ENCODE measurements at places on chromosomes 6 and 20.

GRCh38 chr6:170033666-170034065 lies 257.2 kb downstream of the DLL1 start:
- DNase-seq = no peak

- no peak for DNase-seq
These were observed 107.3 kb downstream of the OR2B2 start for GRCh38 chr6:27804851-27805250.

DNA sequence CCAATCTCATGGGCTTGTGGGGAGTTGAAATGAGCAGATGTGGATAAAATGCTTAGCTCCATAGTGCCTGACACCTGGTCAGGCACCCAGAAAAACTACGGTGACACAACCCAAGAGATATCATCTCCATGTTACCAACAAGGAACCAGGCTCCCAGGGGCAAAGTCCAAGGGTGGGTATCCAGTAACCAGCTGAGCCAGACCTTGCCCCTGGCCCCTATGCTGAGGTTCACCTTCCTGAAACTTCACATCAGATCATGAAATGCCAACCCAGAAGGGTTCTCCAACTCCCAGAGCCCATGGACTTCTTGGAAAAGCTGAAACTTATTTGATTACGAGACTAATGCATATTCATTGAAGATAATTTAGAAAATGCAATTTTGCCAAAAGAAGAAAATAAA lies 141.8 kb upstream of the KCNG1 start:
- DNase-seq = no peak

DNA sequence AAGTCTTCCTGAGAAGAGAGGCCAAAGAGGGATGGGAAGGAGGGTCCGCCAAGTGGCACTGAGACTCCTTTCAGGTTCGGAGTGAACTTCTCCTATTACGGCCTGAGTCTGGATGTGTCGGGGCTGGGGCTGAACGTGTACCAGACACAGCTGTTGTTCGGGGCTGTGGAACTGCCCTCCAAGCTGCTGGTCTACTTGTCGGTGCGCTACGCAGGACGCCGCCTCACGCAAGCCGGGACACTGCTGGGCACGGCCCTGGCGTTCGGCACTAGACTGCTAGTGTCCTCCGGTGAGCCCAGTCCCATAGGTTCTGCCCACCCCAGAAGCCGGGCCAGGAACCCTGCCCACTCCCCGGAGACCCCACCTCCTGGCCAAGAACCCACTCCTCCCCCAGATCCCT lies 4.1 kb downstream of the SLC22A7 start:
- DNase-seq = no peak

DNA sequence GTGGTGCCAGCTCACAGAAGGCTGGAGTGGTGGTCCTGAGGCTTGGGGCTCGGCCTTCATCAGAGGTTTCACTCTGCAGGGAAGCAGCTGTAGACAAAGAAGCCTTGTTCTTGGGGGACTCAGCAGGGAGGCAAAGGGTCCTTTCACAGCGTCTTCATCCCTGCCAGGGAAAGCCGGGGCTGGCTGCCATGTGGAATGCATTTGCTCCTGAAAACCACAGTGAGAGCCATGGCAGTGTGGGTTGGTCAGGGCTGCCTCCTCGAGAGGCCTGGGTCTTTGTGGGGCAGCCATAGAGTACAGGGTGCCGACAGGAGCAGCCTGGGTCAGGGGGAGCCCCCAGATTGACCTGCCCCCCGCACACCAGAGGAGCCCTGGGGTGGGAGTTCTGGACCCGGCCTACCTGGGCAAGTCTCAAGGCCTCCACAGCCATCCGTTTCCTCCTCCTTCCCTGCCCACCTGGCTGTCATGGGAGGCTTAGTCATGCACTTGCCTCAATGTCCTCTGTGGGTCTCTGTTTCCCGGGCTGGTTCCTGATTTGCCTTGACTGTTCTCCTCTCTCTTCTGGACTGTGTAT lies 144.0 kb downstream of the CDC5L start:
- no peak for DNase-seq

DNA sequence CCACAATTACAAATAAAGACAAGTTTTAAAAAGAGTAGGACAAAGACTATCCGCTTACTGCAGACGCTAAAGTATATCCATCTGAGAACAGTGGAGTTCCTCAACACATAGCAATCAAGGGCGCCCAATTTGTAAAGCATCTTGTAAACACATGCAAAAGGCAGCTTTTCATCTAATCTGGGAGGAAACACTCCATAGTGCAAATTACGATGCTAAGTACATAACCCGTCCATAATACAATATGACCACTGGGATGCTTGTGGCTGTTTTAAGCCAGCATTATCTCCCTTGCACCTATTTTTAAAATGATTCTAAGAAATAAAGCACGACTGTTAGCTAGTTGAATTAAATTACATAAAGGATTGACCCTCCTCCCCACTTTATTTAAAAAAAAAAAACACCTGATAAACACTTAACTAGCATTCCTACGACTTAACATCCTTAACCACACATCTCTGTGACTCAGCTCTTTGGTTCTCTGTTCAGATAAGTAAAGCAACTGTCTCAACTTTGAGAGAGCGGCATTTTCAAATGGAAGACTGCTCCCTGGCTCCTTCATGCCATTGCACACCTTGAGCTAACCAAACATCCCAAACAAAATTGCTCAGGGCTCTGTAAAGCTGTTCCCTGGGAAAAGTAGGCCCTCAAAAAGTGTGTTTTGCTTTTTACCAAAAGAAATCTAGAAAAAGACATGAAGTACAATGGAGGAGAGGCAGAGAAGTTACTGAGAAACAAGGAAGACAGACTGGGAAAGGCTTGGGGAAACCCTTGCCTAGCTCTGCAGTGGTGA lies 14.2 kb downstream of the SLC22A23 start:
- DNase-seq = no peak
